ENCODE measurements at places on chromosomes 1 and 21.

- no peak for DNase-seq
These were observed 99.0 kb upstream of the WLS start for GRCh38 chr1:68331117-68331865.

DNA sequence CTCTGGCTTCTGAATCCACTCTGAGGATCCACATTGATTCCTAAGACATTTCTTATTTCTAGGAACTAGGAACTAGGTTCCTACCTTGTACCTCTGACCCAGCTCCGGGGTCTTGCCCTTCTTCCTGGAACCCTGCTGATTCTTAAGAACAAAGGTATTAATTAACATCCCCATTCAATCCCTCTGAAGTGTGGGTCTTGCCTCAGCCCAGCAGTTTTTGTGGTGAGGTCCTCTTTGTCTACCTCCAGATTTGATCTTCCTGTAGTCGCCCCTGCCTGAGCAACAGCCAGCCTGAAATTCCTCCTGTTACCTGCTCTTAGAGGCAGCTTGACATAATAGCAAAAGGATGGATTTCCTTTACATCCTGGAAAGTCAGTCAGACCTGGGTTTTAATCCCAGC lies 46.7 kb upstream of the CAMK1G start:
- no peak for DNase-seq

DNA sequence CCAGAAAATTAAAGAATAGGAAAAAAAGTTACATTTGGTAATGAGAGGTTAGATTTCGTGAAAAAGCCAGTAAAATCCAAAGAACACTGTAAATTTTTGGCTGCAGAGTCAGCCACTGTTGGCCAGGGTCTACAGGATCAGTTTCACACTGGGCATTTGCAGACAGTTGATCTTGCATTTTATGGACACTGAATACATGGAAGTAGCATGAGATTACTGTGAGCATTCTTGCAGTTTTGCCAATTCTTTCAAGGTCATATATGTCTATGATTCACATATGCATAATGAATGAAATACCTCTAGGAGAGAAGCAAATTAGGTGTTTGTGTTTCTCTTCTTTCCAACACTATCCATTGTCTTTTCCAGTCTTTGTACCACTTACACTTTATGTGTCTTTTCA lies 200.8 kb upstream of the DPYD start:
- no peak for DNase-seq

DNA sequence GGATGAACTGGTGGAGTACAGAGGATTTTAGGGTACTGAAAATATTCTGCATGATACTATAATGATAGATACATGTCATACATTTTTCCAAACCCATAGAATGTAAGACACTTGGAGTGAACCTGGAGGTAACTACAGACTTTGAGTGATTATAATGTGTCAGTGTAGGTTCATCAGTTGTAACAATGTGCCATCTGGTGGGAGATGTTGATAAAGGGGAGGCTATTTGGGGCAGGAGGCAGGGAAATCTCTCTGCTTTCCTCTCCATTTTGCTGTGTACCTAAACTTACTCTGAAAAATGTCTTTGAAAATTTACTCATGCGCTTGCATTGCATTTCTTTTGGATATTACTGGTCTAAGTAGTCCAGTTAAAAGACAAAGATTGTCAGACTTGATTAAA lies 35.2 kb downstream of the PTBP2 start:
- no peak for DNase-seq

DNA sequence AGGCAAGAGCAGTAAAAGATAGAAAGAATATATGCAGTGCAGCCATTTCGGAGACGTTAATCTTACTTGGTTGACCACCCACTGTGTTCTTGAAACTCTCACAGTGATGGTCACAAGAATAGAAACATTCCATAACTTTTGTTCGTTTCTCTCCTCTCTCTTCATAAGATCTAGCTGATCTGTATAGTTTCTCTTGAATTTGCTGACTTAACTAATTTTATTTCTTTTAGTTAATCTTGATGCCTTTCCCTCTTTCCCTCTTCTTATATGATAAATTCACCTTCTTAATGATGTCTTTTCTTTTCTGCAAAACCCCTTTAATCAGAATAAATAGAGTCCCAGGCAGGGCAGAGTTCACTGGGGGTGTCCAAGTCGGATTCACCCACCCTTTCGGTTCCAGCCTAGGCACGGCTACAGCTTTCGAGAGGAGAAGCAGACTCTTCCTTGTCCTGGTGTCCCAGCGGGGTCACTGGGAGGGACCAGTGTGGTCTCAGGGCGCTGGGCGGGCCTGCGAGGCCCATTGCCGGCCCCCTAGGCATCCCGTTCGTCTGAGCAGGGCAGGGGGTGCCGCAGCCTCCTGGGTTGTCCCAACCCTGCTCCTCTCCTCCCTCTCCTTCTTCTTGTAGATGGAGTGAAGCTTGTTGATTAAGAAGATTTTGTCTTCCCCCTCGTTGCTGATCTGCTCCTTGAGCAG lies 39.8 kb downstream of the ZNF691 start:
- DNase-seq, result no peak

DNA sequence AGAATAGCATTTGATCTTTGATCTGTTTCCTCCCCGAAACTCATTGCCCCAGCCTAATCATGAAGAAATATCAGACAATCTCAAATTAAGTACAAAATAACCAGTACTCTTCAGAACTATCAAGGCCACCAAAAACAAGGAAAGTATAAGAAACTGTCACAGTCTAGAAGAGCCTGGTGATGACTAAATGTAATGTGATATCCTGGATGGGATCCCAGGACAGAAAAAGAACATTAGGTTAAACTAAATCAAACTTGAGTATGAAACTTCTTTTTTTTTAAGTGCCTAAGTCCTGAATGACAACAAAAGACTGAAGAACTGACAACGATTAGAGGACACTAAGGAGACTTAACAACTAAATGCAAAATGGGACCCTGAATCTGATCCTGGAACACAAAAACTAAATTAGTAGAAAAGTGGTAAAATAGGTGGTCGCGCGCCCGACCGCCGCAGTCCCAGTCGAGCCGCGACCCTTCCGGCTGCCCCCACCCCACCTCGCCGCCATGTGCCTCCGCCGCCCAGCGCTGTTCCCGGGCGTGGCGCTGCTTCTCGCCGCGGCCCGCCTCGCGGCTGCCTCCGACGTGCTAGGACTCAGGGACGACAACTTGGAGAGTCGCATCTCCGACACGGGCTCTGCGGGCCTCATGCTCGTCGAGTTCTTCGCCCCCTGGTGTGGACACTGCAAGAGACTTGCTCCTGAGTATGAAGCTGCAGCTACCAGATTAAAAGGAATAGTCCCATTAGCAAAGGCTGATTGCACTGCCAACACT lies 5.5 kb upstream of the PRKAB2 start:
- no peak for DNase-seq

DNA sequence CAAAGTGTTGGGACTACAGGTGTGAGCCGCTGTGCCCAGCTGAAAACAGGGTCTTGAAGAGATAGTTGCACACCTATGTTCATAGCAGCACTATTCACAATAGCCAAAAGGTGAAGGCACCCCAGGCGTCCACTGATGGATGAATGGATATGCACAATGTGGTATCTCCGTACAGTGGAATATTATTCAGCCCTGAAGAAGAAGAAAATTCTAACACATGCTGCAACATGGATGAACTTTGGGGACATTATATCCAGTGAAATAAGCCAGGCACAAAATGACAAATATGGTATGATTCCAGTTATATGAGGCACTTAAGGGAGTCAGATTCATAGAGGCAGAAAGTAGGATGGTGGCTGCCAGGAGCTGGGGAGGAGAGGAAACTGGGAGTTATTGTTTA lies 137.6 kb upstream of the WNT4 start:
- DNase-seq, result no peak

GRCh38 chr1:181313466-181313865 lies 169.9 kb upstream of the CACNA1E start:
- DNase-seq, result no peak

- DNase-seq, result no peak
These were observed 266.6 kb downstream of the KAZN start for GRCh38 chr1:14865106-14865505.

- DNase-seq, result no peak
These were observed 204.1 kb upstream of the PTGFR start for GRCh38 chr1:78286686-78287085.

DNA sequence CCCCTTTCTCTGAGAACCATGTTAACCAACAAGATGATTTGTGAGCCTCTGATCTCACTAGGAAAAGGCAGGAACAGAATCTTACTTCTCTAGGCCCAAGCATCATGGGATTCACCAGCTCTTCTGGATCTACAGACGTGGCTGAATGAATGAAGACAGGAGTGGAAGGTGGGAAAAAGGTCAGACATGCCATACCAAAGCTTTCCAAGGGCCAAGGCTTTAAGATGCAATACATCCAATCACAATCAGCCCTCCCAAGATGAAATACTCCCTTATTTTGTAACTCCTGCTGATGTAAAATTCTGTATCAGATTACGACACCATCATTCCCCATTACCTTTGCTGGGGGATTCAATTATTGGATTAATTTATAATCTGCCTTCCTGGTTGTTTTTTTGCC lies 80.9 kb downstream of the SSBP3 start:
- DNase-seq, result no peak

DNA sequence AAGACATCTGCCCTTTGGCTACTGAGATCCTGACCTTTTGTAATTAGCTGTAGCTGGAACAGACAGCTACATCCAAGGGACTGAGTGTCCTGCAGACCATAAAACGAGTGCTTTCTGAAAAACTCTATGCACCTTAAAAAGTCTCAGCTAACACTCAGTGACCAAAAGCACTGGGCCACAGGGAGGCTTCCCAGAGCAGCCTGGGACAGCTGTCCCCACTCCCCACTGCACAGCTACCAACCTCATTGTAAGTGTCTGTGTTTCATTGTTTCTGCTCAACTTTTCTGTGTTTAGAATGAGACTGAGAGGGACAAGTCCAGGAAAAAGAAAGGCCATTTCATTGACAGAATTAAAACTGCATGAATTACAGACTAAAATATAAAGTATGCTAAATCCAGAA lies 80.7 kb downstream of the SMYD2 start:
- DNase-seq, result no peak

Measured in stimulated activated CD4-positive, alpha-beta T cell treated with anti-CD3 and anti-CD28 coated beads, Interleukin-1b, Interleukin-23, amount 100 ng/mL, for 1 hour (primary cell).